ENCODE measurements at places on chromosomes 7 and 10.

DNA sequence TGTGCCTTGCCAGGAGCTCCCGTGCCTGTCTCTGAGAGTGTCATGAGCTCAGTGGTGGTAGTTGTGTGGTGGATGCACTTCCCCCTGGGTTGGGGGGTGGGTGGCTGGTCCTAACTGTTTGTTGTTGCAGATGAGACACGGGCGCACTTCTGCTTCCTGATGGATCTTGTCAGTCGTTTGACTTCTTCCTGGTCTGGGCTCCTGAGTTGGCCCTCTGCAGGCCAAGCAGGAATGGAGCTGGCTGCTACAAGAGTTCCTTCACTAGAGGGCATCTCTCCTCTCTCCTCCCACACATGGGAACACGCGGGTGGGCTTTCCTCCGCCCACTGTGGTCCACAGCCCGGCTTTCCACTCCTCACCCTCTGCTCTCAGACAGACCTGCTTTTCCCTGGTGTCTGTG is 82.0 kb downstream of the BMS1 start:
- peak; percentile 78 for DNase-seq

GRCh38 chr7:67019562-67020390 is 23.1 kb downstream of the TYW1 start:
- no peak for DNase-seq

GRCh38 chr7:15839416-15840100 is 153.1 kb upstream of the MEOX2 start:
- peak; percentile 87 for DNase-seq

DNA sequence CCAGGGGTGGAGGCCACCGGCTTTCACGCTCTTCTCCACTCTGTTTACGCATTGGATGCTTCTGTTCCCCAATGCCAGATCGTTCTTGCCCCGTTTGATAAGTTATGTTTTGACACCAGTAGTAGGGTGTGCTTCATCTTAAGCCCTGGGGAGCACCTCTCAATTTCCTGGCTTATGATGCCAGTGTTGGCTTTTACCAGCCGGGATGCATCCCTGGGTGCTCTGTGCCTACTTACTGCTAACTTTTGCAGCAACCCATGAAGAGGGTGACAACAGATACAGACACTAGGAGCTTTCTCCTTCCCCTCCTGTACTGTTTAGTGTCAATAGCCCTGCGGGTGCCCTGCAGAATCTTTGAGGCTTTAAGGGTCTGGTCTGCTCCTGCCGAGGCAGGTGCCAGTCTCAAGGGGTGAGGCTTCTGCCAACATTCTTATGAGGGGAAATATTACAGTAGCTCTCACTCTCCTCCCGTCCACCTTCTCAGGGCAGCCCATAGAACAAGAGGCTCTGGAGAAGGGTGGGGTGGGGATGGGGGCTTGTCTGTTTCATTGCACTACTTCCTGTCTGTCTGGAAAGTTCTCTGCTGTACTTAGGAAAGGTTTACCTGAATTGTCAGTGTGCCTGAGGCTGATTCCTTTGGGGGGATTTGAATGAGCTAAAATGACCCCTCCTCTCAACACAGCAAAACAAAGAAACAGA is 23.3 kb downstream of the ADCY1 start:
- peak; percentile 22 for DNase-seq

GRCh38 chr10:124733571-124734245 is 10.5 kb downstream of the FAM53B start:
- no peak for DNase-seq

DNA sequence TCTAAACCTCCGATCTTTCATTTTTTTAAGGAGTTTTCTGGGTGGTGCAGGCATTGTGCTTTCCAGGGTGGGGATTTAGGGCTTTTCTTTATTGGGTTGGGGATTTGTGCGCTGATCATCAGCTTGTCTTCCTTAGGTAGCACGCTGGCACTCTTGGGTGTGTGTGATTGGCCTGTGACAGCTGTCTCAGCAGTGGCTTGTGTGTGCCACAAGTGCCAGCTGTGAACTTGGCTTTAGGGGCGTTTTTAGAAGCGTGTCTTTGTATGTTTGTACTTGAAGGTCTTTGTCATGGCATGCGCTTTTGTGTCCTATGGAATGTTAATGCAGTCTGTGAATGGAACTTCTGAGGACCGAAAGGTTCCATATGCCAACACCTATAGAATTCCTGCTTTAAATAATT is 788 bp downstream of the AKAP9 start:
- DNase-seq, result peak; percentile 65

All from endodermal cell (in vitro differentiated cells).